ENCODE measurements at places on chromosomes 13 and 19.

DNA sequence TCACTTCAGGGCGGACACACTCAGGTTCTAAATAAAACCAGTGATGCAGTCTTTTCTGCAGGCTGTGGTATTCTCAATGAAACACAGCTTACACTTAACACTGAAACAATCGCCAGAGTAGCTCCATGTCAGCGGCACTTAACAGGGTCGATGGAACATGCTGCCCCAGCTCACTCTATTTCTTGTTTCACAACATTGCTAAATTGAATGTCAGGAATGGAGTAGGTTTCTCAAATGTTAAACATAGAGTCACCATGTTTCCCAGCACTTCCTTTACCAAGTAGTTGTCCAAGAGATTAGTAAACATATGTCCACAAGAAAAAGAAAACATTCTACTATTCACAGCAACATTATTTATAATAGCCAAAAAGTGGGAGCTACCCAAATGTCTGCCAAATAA lies 306.9 kb downstream of the SLITRK6 start:
- no peak for DNase-seq

DNA sequence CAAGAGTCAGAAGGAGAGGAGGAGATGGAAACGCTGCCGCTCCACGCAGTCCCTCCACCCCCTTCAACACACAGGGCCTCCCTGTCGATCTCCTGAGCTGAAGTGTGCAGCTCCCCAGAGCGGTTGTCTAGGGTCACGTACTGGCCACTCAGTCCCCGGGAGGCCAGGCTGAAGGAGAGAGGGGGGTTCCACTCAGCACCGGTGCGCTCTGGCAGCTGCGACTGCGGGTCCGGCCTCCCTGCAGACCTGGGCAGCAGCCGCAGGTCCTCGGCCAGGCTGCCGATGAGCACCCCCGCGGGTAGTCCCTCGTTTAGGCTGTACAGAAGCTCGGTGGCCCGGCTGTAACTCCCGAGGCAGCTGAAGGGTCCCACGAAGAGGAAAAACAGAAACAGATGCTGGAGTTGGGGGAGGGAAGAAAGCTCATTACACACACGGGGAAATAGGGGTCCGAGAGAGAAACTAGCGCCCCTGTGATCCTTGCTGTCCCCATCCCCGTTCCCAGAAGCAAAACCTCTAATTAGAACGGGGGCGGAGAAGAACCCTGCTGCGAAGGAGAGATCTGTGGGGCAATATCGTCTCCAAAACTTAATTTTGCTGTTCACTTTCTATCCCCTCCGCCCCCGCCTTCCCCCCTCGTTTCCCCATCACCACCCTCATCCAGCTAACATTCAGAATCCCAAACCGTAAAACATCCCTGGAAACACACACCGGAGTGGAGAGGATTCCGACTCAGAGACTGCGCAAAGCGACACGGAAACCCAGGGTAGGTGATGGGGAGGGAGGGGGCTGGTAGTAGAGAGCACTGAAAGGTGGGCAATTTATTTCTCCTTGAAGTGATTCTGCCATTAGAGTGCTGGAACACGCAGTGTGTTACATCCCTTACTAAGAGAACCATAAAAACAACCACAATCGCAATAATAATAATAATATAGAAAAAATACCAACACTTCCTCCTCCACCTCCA lies 1.8 kb downstream of the PCDH20 start:
- DNase-seq, result no peak

DNA sequence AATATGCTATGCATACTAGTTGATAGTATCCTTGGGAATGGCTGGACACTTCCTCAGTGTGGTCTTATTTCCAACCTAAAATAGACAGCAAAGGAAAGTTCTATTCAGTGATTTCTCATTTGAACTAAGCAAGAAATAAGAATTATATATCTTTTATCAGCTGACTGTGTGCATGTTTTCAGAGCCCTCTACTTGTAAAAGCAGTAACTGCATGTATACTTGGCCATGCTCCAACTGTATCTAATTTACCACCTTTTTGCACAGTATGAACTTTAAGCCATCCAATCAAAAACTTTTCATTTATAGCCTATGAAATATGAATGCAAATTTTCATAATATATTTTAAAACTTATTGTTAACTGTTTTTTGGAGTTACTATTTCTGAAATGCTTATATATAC lies 136.4 kb upstream of the PCDH9 start:
- no peak for DNase-seq

DNA sequence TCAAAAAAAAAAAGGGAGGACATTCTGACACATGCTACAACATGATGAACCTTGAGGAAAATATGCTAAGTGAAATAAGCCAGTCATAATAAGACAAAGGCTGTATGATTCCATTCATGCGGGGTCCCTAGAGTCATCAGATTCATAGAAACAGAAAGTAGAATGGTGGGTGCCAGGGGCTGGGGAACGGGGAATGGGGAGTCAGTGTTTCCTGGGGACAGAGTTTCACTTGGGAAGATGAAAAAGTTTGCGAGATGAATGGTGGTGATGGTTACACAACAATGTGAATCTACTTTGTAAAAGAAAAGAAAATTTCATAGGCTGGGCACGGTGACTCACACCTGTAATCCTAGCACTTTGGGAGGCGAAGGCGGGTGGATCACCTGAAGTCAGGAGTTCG lies 6.1 kb upstream of the CLEC4G start:
- DNase-seq, result no peak

DNA sequence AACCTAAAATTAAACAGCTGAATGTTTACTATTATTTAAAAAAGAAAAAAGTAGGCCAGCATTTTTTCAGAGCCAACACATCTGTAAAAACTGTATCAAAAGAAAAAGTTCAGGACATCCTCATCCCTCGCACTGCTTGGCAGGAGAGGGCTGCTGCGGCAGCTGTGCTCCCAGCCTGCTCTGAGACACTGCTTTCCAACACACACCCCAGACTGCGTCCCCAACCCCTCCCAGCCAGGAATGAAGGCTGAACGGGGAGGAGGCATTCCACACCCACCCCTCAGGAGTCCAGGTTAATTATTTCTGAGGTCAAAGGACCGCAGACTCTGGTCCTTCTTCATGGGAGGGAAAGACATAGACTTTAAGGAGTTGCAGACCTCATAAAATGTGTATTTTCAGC lies 43.1 kb downstream of the COL4A1 start:
- no peak for DNase-seq

DNA sequence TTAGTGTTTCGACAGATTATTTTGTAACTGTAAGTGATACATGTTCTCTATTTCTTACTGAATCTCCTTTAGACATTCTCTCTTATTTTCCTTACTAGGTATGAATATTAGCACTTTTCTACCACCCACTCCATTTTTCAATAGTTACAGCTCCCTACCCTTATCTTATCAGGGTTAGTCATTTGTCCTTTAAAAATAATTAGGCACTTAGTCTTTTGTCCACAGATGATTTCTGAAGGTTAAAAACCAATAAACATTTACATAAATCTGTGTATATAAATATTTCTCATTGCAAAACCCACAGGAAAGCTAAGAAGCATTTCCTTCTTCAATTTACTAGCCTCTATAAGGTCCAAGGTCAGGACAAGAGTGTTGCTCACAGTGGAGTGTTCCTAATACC lies 624.1 kb upstream of the MIR17HG start:
- no peak for DNase-seq

GRCh38 chr19:38134540-38135149 lies 89.4 kb downstream of the DPF1 start:
- DNase-seq, result no peak

- DNase-seq, result no peak
Observed at GRCh38 chr13:86052141-86052540, 252.9 kb upstream of the SLITRK6 start.

DNA sequence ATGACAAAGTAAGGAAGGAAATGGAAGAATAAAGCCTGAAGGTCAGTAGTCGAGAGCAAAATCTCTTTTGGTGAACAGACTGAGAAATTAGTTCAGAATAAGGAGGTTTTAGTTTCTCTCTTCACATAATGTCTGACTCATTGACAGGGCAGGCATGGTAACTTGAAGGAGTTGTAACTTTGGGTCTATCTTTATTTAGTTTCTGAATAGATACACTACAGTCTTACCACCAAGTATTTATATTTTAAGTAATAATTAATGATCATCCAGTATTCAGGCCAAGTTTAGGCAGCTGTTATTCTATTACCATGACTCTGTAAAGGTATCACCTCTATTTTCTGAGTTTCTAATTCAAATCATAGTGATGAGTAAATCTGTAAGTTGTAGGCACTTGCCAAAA lies 219.9 kb downstream of the SPRY2 start:
- no peak for DNase-seq

GRCh38 chr19:41619018-41619556 lies 7.8 kb downstream of the CEACAM4 start:
- DNase-seq, result no peak

- no peak for DNase-seq
Observed at GRCh38 chr13:107124129-107124718, 556.3 kb upstream of the ARGLU1 start.

- no peak for DNase-seq
Observed at GRCh38 chr19:54207983-54208783, 7.5 kb downstream of the RPS9 start.

DNA sequence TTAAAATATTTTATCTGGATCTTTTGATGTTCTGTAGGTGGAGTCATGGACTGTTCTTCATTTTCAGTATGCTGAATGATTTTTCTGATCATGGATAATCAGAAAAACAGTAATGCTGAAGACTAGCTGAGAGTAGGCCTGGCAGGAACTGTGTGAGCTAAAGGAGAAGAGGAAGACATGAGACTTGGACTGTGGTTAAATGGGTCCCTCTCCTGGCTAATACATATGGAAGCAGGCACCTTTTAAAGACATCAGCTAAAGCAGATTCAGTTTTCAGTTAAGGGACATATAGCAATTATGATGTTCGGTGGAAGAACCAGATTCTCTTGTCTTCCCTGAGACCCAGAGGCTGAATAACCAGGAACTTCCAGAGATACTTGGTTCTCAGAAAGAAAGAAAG lies 169.4 kb downstream of the OLFM4 start:
- no peak for DNase-seq

DNA sequence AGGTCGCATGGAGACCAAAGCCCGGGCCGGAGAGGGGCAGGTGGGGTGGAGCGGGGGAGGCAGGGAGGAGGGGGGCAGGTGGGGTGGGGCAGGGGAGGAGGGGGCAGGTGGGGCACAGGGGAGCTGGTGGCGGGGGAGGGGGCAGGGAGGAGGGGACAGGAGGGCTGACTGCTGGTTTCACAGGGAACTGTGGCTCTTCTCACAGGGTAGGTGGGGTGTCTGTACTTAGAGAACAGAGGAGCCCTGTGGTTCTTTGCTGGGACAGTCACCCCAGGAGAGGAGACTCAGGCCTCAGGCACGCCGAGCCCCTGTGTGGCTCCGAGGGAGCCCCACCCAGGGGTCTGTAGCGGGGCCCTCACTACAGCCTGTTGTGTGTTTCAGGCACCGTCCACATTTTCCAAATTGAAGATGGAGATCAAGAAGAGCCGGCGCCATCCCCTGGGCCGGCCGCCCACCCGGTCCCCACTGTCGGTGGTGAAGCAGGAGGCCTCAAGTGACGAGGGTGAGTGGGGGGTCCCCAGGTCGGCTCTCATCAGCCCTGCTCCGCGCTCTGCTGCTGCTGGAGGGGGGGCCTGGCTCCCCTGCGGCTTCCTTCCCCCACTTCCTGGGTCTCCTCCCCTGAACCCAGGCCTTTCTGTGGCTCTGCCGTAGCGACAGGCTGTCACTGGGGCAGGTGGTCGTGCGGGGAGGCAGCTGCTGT lies 162.7 kb downstream of the KDM4B start:
- no peak for DNase-seq

- no peak for DNase-seq
Observed at GRCh38 chr13:40518481-40518882, 148.0 kb downstream of the FOXO1 start.

GRCh38 chr13:41606646-41607045 lies 149.3 kb downstream of the RGCC start:
- no peak for DNase-seq

DNA sequence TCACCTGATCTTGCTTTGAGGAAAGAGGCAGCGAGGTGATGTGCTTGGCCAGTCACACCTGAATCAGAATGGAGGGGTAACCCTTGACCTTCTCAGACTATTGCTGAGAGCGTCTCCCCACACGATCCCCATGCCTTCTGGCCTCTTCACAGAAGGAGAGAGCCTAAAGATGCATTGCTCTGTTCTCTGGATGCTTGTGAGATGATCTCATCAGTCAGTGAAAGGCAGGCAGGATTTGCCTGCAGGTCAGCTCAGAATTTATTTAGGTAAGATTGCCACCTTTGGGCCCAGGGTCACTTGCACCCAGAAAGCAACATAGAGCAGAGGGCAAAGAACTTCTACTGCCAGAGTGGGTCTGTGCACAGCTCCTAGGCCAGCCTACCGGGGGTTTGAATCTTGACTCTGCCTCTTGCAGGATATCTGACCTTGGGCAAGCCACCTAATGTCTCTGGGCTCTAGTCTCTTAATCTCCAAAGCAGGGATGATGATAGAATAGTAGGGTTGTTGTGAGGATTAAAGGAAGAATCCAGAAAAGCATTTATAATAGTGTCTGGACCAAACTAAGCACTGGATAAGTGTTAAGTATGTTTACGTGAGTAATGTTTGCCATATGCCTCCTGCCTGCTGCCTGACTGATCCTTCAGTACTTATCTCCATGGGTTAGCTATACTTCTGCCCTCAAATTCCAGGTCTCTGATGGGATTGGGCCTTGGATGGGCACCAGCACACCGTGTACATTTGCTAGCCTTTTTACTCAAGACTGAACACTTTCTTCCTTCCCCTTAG lies 8.4 kb upstream of the FLT1 start:
- no peak for DNase-seq

DNA sequence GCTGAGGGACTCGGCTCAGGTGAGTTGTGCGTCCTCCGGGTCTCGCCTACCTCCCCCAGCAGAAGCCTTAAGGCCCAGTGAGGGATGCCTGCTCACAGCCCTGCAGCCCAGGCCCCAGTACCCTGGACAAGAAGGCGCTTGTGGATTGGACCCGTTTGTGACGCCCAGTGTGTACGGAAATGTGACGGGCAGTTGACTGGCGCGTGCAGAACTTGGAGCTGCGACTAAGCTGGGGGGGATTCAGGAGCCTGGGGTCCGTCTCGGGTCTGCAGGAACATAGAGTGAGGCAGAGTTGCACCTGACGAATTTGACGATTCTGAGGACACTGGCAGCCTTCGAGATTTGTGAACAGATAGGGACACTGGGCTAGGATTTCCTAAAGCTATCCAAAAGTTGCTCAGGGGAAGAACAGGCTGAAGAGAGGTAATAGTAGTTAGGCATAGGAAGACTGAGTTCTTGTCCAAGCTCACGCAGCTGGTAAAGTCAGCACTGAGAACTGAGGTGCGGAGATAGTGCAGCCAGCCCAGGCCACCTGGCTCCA lies 519 bp downstream of the ZNF551 start:
- DNase-seq, result no peak

- no peak for DNase-seq
Observed at GRCh38 chr19:41264581-41265394, 616 bp downstream of the HNRNPUL1 start.

- no peak for DNase-seq
Observed at GRCh38 chr13:113963376-113963775, 10.5 kb downstream of the C13orf46 start.

- no peak for DNase-seq
Observed at GRCh38 chr19:2167896-2168618, 4.3 kb downstream of the DOT1L start.

DNA sequence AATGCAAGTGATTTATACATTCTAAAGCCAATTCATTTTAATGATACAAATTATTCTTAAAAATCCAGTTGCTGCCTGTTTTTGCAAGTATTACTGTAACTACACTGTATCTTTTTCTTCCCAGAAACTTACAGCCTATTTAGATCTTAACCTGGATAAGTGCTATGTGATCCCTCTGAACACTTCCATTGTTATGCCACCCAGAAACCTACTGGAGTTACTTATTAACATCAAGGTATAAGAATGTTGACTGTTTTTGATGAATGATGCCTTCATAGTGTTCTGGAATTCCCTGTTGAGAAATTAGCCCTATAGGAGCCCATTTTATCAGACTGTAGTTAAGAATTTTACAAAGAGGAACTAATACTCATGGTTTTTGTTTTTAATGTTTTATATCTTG lies 25.0 kb downstream of the ITM2B start:
- no peak for DNase-seq

Measured in NCI-H2107 (cell line).